ENCODE measurements at places on chromosomes 11 and 22.

DNA sequence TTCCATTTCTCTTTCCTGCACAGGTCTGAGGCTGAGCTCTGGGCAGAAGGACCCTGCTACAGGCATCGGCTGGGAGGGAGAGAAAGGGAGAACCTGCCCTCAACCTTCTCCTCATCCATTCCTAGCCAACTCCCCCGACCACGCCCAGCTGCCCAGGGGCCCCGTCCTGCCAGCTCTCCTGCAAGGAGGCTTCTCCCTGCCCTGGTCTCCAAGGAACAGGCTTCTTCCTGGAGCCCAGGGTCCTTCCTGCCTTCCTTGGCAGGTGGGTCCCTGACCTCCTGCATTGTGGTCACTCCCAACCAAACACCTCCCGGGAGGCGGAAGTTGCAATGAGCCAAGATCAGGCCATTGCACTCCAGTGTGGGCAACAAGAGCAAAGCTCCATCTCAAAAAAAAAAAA is 12.5 kb upstream of the HMOX1 start:
- DNase-seq = no peak

DNA sequence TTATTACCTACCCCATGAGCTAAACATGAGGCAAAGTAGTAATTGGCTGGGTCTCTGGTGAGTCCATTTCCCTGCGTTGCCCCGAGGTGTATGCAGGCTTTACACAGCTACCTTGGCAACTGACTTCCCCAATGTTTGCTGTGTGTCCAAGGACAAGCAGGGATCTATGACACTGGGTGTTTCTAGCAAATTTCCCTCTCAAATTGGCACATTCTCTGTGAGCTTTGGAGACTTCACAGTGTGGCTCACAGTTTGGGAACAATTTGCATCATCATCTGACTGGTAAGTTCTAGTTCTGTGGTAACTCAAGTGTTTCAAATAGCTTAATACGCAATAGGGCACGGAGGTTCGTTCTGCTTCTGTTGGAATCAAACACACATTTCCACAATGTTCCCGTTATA is 12.5 kb downstream of the NNMT start:
- no peak for DNase-seq

DNA sequence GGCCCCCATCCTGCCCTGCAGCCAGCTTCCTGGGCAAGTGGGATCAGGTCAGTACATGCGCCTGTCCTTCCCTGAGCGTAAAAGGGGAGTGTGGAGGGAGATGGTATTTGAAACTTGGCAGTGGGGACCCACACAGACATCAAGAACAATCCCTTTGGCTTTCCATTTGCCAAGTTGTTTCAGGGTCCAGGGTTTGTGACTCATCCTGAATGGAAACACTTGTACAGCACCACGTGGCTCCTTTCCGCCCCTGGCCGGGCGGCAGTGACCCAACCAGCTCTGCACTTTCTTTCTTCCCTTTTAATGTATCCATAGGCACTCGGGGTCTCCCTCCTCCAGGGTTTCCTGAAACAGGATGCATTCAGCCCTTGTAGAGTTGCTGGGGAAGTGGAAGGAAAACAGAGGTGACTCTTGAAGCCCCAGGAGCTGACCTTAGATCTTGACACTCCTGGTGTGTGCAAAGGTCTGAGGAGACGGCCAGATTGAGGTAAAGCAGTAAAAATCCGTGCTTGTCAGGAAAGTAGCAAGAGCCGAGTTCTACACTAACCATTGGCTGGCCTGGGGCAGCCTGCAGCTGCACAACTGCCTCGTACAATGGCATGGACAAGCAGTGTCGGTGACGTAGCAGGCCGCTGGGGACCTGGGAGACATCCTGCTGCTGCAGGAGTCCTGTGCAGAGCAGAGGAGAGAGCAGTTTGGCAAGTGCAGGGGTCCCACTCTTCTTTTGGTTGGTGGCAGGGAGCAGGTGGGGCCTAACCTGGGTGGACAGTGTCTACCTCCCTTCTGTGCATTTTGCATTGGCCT is 189.8 kb downstream of the SNX19 start:
- DNase-seq = no peak

DNA sequence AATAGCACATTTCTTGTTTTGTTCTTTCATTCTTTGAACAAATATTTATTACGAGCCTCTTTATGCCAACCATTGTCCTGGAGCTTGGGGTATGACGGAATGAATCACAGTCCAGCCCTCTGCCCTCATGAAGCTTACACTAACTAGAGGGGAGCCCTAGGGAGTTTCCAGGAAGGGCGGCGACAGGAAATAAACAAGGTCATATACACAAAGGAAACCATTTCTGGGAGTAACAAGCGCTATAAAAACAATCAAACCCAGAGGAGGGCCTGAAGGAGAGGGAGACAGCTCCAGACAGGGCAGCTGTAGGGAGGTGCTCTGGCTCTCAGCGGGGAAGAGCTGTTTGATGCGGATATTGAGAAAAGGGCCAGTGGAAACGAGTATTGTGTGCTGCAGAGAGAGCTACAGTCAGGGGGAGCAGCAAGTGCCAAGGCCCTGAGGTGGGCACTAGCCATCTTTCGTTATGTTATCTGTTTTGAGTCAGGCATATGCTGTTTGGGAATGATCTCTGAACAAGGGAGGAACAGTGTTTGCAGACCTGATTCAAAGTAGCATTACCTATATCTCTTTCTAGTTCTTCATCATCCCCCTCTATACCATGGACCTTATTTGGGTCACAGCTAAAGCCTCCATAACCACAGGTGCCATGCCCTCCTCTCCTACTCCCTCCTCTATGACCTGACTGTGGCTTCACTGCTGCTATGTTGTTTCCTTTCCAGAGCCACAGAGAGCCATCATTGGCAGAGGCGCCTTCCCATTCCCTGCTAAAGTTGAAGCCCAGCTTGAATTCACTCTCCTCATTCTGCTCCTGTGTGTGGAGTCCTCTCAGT is 15.3 kb upstream of the ZBTB16 start:
- no peak for DNase-seq

GRCh38 chr11:19573666-19574065 is 139.0 kb upstream of the NAV2 start:
- DNase-seq = no peak

DNA sequence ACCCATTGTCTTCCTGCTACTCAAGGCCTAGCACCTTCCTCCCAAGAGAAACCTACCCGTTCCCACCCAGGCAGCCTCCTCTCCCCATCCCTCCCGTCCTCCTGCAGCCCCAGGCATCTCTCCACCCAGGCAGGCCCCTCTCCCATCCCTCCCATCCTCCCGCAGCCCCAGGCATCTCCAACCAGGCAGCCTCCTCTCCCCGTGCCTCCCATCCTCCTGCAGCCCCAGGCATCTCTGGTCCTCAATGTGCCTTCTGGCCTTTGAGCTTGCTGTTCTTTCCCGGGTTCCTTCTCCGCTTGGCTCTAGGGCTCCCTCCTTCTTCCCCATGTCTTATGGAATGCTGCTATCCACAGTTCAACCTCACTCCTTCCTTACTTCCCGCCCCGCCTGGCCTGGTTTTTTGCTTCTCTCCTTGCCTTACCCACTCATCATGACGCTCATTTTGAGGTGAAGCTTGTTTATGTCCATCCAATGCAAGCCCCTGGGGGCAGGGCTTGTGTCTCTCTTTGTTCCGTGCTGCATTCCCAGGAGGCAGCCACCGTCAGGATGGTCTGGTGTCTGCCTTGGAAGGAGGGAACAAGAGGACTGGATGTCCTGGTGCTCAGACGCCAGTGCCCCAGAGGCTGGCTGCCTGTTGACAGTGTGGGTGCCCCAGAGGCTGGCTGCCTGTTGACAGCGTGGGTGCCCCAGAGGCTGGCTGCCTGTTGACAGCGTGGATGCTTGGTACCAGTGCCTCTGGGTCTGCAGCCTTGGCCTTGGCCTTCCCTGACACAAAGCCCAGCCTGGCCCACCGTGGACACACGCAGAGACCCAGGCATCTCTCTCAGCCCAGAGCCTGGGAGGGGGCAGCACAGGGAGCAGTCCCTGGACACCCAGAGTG is 815.7 kb downstream of the BRD1 start:
- no peak for DNase-seq

- DNase-seq = no peak
Measured at GRCh38 chr11:130553306-130553705, 104.9 kb downstream of the ADAMTS15 start.

DNA sequence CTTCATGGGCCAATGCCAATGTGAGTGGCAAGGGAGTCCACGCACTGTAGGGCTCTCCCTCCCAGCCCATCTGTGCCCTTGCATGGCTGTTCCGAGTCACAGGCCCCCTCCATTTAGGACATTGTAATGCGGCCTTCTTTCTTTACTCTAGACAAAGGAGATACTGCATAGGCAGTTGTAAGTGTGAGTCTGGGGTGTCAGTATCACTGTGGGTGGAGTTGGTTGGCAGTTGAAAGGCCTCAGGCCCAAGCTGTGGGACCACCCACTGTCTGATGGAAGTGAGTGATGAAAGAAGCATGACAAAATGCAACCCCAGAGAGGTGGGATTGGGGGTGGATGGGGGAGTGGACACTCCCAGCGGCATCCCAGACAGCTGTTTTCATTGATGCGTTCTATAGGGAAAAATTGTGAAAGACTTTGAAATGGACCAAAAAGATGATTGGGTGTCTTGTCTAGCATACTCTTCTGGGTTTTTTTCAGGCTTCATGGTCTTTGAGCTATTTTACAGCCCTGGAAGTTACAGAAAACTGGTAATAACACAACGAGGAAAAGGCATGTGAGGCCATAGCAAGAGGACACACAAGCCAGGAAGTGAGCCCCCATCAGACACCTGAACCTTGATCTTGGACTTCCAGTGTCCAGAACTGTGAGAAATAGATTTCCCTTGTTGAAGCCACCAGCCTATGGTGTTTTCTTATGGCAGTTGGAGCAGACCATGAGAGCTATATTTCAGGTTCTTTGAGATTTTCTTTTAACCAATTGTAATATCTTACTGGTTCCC is 114.6 kb downstream of the NECTIN1 start:
- DNase-seq = no peak

- DNase-seq = no peak
Measured at GRCh38 chr22:28222976-28223745, 304.1 kb upstream of the PITPNB start.

- DNase-seq = no peak
Measured at GRCh38 chr11:8231979-8232378, 31.7 kb downstream of the LMO1 start.

- DNase-seq = no peak
Measured at GRCh38 chr11:12657336-12657735, 16.9 kb upstream of the TEAD1 start.

DNA sequence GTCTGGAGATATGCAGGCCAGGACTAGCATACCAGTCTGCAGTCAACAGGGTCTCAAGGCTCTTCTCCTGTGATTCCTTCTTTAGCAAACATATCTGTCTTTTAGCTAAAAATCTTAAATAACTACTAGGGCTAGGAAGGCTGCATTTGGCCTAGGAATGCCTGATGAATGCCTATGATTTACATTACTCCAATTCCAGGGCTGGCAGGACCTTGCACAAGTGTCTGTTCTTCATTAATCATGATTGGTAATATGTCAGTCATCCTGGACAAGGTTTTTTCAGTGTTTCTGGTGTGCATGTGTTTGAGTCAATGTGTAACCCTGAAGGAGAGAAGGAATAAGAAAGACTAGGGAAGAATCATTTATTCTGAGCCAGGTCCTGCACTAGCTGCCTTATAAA is 280.5 kb upstream of the NARS2 start:
- DNase-seq = no peak

DNA sequence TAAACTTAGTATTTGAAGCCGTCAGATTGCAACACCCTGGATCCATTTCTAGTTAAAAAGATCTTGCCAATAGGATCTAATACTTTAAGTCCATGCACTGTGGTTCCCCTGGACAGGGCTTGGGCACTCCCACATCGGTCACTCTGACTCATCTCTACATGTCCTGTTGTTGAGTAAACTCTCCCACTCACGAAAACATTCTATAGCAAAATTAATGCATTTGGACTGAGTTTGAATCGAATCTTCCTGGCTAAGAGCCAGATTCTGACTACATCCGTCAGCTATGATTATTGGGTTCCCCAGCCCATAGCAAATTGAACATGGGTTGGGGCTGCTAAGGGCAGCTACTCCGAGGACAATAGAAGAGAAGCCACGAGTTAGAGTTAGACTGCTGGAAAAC is 182.1 kb upstream of the SORL1-AS1 start:
- no peak for DNase-seq

DNA sequence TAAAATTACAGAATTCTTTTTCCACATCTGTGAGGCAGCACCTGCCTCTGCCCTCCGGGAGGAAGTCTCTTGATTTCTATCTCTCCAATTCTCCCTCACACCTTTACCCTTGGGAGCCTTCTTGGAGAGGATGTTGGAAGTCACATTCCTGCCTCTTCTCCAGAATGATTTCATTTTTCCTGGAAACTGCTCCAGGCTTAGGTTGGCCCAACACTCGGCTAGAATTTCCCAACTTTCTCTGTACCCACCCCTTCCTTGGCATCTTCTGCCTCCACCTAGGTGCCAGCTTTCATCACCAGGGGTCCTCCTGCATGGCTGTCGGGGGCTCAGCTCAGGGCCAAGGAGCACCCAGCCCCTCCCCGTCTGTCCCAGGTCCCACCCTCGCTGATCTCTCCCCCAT is 43.2 kb downstream of the SLCO2B1 start:
- no peak for DNase-seq
